Activated CD4-positive, CD25-positive, alpha-beta regulatory T cell treated with anti-CD3 and anti-CD28 coated beads, Interleukin-2, amount 50 U/mL, for 16 hours (primary cell): ENCODE measurements at places on chromosomes 16 and 17.

GRCh38 chr17:82096709-82097183 is 1.3 kb downstream of the FASN start:
- DNase-seq: no peak

DNA sequence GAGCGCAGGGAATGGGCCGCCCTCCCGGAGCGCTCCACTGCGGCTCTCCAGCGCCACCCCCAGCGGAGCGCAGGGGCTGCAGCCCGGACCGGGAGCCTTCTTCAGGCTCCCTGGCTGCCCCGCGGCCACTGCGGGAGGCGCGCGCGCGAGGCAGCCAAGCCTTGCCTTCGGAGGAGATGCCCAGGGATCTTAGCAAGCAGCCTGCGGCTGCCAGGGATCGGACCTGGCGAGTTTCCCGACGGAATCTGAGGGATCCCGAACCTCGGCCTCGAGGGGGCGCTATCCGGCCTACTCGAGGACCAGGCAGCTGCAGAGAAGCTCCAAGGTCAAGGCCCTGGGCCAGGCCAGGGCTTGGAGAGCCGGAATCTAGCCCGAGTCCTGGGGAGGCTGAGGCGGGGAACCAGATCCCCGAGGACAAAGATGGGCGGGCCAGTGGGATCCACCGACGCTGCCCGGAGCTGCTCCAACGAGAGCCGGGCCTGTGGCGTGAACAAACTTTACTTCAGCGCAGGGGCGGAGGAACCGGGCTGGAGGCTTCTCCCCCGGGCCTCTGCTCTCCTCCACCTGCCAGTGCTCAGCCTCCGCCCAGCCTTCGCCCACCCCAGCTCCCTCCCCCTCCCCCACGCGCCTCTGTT is at the start of gene IRX6:
TSS of gene IRX6 (plus strand) at position 567 of the 635 bp plus-strand sequence. CDS start 889 bp downstream, outside the sequence.
- DNase-seq: no peak

- DNase-seq: peak; percentile 62
Observed at GRCh38 chr16:4288148-4288921, 15.5 kb upstream of the TFAP4 start.

- no peak for DNase-seq
Observed at GRCh38 chr16:88759245-88759975, 25.6 kb downstream of the PIEZO1 start.

DNA sequence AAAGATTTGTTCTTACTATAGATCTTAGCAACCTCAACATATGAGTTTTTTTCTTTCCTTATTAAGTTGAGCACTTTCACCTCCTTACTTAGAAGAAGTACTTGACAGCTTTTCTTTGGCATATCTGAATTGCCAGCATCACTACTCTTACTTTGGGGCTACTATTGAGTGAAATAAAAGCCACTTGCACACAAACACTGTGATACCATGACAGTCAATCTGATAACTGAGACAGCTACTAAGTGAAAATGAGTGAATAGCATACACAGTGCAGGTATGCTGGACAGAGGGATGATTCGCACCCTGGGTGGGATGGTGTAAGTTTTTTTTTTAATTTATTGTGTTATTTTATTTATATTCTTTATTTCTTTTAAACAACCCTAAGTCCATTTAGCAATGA is 13.5 kb upstream of the TENT4B start:
- DNase-seq: no peak

GRCh38 chr16:89693931-89694783 is 7.3 kb downstream of the SPATA2L start:
- DNase-seq: no peak

DNA sequence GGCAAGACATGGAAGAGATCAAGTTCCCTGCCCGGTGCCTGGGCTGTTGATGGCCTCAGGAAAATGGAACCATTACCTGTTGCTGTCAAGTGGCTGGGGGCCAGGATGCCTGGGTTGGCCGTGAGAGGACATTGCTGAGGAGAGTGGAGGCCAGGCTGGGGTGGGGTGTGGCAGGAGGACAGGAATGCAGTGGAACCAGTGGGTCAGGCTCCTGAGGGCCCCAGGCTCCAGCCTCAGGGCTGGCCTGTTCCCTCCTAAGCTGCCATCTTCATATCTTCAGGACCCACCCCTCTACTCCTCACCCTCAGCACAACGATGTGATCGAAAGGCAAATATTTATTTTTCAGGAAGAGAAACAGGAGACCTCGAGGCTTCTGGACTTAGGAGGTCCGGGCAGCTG is 8.5 kb upstream of the YPEL3 start:
- no peak for DNase-seq

DNA sequence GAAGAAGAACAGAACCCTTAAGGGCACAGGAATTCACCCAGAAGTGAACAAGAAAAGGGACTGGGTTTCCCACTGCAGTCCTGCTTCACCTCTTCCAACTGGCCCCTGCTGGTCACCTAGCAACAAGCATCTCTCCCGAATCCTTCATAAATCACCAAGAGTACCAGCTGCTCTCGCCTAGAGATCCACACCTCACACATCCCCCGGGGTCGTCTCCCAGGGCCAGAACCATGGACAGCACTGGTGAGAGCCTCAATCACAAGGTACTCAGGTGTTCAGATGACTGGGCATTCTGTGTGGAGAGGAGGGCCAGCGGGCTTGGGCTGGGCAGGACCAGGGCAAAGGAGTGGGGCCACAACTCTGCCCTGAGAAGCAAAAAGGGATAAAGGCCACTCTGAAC is 65.9 kb downstream of the CCT6B start:
- DNase-seq: no peak

- DNase-seq: no peak
Observed at GRCh38 chr17:79735096-79735495, 4.4 kb downstream of the ENPP7 start.

- DNase-seq: no peak
Observed at GRCh38 chr17:59783221-59784047, 76.0 kb downstream of the VMP1 start.

DNA sequence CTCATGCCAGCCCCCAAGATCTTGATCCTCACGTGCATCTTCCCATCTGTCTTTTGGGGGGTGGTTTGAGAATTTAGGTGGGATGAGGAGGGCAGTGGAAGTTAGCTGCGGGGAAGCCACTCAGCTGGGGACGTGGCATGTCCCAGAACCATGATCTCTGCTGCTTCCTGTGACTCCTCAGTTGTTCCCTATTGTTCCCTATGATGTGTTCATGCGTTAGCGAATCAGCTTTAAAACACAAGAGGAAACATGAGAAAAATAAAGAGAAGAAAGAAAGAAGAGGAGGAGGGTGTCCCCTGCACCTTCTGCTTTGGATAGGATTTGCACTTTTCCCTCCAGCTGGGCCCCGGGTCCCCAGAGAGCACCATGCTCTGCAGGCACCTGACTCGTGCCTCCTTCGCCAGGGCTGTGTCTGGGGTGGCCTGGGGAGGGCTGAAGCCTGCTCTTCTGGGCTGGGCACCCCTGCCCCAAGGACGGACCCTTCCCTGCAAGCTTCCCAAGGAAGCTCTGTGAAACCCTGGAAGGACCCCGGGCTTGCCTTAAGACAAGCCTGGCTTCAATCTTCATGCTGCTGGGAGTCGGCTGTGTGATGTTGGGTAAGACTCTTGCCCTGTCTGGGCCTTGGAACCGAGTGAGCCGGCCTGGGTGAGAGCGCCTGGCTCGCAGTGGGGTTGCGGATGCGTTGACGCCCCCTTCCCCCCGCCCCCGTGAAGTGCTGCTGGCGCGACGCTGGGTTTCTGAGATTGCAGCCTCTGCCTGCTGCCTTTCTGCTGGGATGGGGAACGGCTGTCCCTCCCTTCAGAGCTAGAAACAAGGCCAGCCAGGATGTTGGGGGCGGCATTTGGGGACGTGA is 62.8 kb upstream of the CIBAR2 start:
- DNase-seq: no peak

GRCh38 chr16:80852261-80852872 is 48.0 kb upstream of the CDYL2 start:
- DNase-seq: no peak

DNA sequence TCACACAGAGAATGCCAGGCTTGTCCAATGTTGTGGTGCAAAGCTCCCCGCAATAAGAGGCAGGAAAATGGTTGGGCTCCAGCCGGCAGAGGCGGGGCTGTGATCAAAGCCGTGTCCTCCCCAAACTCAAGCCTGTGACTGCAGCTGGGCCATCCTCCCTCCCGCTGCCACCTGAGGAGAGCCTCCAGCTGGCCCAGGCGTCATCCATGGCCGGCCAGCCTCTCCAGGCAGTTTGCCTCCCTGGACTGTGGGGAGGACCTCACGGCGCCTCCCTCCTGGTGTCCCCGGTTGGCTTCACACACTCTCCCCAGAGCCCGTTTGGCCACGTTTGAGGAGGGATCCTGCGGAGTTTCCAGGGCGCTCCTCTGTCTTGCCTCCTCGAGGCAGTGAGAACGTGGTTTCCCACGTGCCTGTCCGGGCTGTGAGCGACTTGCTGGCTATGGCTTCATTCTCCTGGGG is 134.1 kb downstream of the IRF8 start:
- no peak for DNase-seq

GRCh38 chr16:84640145-84640544 is 8.2 kb upstream of the KLHL36 start:
- no peak for DNase-seq

GRCh38 chr17:28747051-28747691 is 3.4 kb downstream of the TRAF4 start:
- DNase-seq: no peak

- no peak for DNase-seq
Observed at GRCh38 chr17:79974566-79975497, 60.8 kb downstream of the TBC1D16 start.

DNA sequence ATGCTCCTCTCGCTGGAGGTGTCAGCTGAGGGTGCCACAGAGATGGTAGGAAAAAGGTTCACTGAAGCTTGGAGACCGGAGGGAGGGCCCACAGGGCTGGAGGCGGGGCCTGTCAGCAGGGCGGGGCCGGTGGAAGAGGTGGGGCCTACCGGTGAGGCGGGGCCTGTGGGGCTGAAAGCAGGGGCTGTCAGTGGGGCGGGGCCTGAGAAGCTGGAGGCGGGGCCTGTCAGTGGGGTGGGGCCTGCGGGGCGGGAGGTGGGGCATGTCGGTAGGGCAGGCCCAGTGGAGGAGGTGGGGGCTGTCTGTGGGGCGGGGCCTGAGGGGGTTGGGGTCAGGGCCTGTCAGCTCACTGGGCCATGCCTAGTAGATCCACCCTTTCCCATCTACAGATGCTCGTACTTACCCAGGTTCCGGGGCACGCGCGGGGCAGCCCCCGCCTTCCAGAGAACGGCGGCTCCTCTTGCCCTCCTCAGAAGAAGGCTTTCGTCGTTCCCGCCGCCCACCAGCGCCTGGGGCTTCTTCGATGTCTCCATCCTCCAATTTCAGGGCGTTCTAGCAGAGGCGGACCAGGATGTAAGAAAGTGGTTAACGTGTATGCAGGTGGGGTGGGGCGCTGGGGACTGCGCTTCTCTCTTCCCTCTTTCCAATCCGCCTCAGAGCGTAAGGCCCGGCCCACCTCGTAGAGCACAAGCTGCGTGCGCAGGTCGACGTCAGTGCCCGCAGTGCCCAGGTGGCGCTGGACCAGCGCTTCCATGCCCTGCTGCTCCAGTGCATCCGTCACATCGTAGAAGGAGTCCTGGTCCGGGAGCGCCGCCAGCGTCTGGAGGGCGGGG is 9.8 kb downstream of the TMEM208 start:
- DNase-seq: peak; percentile 38

DNA sequence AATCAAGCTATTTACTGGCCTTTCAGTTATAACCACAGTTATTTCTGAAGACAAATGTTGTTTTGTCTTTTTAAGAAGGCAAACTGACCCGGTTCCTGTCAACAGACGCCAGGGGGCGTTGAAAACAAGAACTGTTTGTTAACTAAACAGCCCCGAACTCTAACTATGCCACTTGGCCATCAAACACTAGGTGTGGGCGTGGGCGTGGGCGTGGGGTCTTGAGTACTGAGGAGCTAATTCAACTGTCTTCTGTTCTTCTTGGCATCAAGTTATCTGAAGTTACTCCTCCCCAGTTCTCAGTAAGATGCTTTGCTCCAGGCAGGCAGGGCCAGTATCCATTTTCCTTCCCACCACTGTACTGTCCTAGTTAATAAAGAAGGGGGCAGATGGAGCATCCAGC is 63.3 kb upstream of the MTMR4 start:
- no peak for DNase-seq

GRCh38 chr17:74354123-74354522 is 7.5 kb downstream of the BTBD17 start:
- DNase-seq: no peak

GRCh38 chr16:47258874-47259461 is 115.2 kb upstream of the NETO2 start:
- no peak for DNase-seq

- no peak for DNase-seq
Observed at GRCh38 chr17:37797206-37797605, 52.3 kb upstream of the HNF1B start.

- no peak for DNase-seq
Observed at GRCh38 chr17:49515196-49515770, 20.2 kb downstream of the NGFR start.

- DNase-seq: no peak
Observed at GRCh38 chr16:85605912-85606841, 6.9 kb upstream of the GSE1 start.

DNA sequence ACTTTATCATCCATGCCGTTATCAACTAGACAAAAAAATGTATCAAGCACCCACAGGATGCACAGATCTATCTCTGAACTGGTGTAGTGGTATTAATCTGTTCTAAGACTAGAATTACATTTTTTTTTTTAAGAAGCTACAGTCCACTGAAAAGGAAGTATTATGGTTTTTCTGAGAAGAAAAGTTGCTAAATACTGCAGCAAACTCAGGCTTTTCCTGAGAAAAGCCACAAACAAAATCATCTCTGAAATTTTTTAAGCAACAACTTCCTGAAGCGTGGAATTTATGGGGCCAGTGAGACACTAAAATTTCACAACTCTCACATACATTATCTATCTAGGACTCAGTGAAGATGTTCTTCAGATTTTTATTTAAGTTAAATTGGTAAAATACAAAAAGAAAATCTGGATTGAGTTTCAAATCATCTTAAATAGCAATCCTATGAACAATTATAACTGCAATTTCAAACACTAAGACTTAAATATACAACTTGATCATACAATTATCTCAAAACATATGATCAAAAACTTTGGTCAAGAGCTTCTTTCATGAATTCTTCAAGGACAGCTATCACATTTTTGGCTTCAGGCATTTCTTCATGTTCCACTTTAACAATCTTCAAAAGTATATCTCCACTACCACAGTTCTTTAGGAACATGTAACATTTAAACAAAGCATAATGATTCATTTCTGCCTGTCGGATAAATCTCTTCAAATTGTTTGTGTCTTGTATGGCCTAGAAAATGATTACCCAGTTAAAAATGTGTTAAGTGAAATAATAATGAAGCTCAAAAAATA is 10.5 kb downstream of the C17orf75 start:
- no peak for DNase-seq
